ENCODE measurements at places on chromosomes 16 and 17.

DNA sequence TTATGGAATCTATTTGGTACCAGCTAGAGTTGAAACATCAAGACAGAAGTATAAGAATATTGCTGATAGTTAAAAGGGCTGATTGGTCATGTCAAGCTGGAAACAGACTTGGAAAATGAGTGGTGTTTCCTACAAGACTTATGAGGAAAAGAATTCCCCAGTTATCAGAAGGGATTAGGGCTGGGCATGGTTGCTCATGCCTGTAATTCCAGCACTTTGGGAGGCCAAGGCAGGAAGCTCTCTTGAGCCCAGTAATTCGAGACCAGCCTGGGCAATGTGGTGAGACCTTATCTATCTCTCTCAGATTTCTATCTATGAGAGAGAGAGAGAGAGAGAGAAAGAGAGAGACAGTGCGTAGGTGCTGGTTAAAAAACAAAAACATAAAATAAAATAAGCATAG is 139.5 kb upstream of the PMFBP1 start:
- no peak for DNase-seq

- DNase-seq, result no peak
Observed at GRCh38 chr17:28726226-28726626, at the start of gene TLCD1. Gene TLCD1, minus strand, starts transcription at chr17:28726233. Its CDS starts 136 bp downstream, at chr17:28726097.

- DNase-seq, result no peak
Observed at GRCh38 chr16:88746506-88746905, 38.5 kb downstream of the PIEZO1 start.

DNA sequence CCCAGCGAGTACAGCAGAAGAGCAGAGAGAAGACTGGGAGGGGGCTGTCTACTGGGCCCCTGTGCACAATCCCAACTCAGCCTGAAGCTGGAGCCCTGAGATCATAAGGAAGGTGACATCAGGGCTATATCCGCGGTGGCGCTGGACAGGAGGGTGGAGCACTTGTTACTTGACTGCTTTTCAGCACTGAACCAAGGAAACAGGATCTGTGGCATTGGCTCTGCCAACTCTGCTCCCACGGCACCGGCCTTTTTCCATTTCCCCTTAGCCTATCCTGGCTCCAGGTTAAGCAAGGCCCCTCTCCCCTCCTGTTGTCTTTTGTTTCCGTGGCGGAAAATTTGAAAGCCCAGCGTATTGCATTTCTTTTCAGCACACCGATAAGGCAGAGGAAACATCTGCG is 125.0 kb upstream of the IRX3 start:
- no peak for DNase-seq

GRCh38 chr16:58418601-58419000 is 26.3 kb downstream of the GINS3 start:
- no peak for DNase-seq

- no peak for DNase-seq
Observed at GRCh38 chr16:27485126-27485525, 64.6 kb downstream of the GTF3C1 start.

GRCh38 chr17:4514206-4514605 is 15.5 kb downstream of the SPNS2 start:
- DNase-seq, result no peak

DNA sequence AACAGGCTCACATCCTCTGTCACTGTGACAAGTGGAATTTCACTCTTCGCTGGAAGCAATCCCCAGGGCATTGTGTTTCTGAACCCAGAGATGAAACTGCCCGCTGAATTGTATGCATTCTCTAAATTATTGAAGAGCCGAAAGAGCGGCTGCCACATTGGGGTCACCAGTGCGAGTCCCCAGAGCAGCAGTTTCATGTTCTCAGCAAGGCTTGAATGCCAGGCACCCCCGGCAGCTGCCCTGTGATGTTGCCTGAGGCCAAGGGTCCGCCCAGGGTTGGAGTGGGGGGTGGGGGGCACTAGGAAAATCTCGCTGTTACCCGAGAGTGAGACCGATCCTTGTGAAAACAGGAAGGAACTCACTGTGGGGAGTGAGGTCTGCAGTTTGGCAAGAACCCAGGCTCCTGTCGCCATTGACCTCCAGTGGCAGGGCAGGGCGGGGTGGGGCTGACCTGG is 20.7 kb upstream of the BCAR1 start:
- no peak for DNase-seq
